ENCODE measurements at places on chromosomes 2 and 18.

GRCh38 chr2:173711816-173712215 lies 253.4 kb downstream of the SP3 start:
- no peak for DNase-seq

DNA sequence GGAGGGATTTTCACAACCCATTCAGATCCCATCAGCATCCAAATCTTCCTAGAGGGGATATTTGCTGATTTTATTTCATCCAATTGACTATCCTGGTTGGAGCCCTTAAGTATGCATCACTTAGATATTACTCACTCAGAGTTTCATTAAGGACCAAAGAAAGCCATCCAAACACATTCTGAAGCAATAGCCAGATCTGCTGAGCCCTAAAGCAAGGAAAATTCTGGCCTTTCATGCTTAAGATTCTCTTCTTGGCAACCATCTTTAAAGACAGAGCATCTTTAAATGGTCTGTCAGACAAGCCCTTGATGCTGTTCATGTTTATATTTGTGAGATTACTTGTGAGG lies 40.9 kb upstream of the C1D start:
- DNase-seq = no peak

DNA sequence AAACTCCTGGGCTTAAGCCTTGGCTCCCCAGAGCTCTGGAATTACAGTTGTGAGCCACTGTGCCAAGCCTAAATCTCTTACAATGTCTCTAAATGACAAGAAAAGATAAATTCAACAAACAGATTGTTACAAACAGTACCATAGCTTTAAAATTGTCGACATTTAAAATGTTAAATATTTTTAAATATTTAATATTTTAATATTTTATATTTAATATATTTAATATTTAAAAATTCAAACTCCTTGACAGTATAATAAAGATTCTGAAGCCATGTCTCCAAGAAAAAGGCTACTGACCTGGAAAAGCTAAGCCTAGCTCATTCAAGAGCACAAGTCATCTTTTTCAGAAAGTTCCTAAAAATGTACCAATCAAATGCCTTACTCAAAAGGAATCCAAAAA lies 75.3 kb downstream of the INPP5D start:
- no peak for DNase-seq

- no peak for DNase-seq
These were observed 27.3 kb upstream of the MLPH start for GRCh38 chr2:237459741-237460174.

DNA sequence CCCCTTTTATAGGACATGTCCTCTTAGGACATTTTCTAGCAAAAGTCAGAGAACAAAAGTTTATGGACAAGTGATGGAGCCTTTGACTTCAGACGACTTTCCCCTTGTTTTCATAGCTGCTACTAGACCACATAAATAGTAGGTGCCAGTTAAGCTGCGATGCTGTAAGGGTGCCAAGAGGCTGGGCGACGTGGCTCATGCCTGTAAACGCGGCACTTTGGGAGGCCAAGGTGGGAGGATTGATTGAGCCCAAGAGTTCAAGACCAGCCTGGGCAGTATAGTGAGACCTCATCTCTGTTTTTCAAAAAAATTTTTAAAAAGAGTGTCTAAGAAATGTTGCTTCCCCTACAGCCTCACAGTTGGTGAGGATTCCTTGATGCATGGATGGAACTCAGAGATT lies 2.2 kb upstream of the PLB1 start:
- DNase-seq = no peak

DNA sequence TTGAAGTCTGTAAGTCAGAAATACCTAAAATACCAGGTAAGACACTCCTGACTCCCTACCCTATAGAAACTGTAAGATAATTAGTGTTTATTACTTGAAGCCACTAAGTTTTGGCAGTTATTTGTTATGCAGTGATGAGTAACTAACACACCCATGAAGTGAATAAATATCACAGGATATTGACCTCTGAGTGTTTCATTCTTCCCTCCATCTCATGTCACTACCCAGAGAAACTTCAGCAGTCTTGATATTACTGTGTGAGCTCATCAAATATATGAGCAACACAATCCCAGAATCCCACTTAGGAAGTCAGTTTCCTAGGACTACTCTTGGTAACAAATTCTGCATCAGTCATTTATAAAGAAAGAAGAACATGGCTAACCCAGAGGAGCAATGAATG lies 529.7 kb downstream of the FBXO15 start:
- no peak for DNase-seq

GRCh38 chr2:231395188-231396057 lies at the start of gene B3GNT7:
B3GNT7 (plus strand) TSS chr2:231395710; CDS start chr2:231395804, 94 bp downstream.
- no peak for DNase-seq

DNA sequence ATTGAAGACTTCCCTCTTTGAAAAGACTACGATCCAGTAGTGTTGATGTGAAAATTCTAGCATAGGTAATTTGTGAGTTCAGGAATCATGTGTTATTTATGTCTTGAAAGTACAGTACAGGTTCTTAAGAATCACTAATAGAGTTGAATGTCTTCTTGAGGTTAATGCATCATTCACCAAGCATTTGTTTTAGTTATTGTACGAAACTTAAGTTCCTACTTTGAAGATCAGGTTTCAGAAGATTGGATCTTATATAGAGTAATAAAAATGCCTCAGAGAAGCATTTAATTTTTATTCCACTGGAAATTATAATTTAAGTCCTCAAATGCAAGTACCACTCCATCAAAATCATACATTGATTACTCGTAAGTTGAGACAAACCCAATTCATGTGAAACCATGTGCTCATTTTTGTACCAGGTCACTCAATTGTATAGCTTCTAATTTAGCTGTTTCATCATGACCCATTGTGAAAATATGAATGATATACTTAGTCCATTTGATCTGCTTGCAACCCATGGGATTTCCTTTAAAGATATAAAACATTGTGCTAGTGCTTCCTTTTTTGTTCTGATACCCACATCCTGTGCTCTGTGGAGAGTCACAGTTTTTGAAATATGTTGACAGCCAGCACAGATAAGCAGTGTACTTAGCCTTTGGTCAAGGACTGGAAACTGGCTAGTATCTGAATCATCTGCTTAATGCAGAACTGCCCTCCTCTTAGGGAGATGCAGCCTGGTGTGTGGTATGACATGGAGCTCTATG lies 22.5 kb upstream of the RAB27B start:
- no peak for DNase-seq

DNA sequence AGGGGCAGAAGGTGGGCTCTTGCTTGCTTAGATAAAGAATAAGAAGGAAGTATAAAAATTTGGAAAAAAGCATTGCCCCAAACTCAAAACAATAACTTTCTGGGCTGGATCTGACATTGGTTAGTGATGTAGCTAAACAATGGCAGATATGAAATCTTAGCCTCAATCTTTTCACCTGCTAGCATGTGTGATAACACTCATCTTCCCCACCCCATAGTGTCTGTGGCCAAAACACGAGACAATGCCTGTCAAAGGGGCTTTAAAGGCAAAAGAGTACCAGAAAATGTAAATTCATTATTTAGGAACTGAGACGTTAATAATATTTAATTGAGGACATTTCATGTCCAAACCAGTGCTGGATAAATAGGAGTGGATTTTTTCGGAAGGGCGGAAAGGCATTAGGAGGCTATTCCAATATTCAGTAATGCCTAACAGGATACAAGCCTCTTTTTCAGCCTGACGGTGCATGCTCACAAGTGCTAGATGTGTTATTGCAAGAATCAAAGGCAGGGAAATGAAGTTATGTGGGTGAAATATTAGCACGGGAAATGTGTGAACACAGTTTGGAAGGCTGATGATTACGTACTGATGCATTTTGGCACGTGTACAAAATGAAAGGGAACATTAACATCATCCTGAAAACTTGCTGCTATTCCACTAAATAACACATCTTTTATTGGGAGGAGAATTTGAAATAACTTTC lies 395.7 kb downstream of the GALR1 start:
- DNase-seq = no peak

GRCh38 chr2:78068808-78069207 lies 546.6 kb upstream of the LRRTM4 start:
- no peak for DNase-seq

DNA sequence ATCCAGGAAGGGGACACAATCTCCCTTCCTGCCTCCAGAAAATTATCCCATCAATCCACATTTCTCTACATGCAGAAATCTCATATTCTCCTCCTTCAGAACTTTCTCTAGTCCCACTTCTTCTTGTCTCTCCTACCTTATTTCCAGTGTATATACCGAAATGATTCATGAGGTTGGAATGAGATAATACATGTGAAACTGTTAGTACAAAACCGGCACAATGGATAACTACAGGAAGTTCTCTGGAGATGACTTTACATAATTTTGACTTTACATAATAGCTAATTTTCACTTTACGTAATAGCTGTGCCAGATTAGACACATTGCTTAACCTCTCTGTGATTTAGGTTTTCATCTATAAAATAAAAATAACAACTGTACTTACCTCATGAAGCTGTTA lies 801.3 kb downstream of the ERBB4 start:
- DNase-seq = no peak

- no peak for DNase-seq
These were observed 104.6 kb upstream of the CTDP1 start for GRCh38 chr18:79574938-79575525.

GRCh38 chr2:3248754-3249475 lies 128.7 kb downstream of the EIPR1 start:
- no peak for DNase-seq

DNA sequence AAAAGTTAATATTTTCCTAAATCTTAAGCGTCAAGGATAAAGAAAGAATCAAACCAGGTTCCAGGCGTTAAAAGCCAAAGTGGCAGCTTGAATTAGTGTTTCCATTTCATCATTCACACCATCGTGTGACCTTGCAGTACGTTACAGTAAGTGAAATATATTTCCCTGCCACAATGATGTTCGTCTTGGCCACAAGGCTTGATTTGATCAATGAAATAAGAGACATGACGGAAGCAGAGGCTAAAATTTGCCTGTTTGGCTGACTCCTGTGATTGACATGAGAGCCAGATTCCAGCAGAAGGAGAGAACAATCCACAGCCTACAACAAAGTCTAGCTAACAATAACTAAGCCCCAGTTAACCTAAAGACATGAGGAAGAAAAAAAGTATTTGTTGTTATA lies 62.0 kb downstream of the ASXL2 start:
- no peak for DNase-seq

- DNase-seq = no peak
These were observed 221.9 kb downstream of the PIEZO2 start for GRCh38 chr18:10927286-10927992.

DNA sequence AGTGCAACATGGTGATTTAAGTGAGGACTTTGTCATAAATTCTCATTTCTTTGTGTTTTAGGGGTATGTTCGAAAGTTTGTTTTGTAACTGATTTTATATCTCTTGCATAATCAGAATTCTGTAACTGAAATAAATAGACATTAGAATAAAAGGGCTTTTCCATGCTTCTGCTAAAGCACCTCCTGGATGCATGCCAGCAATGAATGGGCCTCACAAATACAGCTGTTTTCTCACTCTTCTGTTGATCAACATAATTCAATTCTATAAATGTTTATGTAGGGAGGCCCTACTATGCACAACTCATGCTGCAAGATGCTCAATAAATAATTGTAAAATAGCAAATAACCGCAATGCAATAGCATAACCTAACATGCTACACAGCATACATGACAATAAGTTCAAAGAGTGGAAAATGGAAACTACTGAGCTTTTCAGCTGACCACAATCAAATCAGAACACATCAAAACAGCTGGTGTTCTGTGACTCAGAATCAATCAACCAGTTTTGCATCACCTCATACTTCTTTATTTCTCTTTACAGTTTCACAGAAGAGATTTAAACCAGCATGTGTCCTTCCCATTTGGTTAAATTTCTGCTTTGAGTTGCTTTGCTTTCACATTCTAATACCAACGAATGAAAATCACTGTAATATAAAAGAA lies 11.0 kb downstream of the CDH7 start:
- DNase-seq = no peak

DNA sequence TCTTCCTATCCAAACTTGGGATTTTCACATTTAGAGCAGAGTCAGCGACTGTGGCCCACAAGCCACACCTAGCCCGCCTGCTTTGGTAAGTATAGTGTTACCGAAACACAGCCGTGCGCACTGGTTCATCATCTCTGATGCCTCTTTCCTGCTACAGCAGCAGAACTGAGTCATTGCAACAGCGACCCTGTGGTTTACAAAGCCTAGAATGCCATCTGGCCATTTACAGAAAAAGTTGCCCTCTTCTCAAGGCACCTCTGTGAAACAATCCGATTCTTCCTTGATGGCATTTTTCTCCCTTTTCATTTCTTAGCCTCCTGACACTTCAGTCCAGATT lies 10.7 kb upstream of the IAH1 start:
- DNase-seq = no peak

DNA sequence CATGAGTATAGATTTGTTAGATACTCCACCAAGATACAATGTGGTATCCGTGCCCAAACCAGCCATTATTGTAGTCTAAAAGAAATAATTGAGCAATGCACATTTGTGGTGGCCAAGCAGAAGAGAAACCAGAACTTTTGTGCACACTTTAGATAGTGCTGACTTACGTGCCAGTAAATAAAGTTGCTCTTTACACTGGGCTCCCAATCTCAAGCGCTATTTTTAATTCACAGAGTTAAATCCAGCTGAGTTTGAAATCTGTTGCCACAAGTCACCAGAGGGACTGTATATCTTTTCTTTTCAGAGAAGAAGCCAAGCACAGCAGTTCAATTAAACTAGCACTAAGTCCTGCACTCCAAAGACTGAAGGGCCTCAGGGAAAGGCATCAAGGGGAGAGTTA lies 680.4 kb downstream of the TDRD15 start:
- no peak for DNase-seq

GRCh38 chr2:164145093-164145987 lies 409.5 kb upstream of the FIGN start:
- no peak for DNase-seq

DNA sequence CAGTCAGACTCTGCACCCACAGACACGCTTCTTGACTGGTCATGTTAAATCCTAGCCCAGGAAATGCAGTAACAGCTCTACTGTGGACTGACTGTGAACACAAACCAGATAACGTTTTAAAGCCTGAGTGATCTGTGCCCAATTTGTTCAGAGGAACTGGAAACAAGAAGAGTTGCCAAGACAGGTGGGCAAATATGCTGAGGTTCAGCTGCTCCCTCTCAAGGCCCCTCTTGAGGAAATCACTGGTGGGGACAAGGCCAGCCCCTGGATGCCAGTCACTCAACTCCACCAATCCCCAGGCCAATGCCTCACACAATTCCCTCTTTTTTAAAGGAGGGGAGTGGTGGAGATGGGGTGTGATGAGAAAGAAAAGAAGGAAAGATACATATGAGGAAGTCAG lies 261.2 kb downstream of the ALK start:
- no peak for DNase-seq

- DNase-seq = no peak
These were observed 16.9 kb downstream of the C2orf74 start for GRCh38 chr2:61178603-61179545.

All from SK-N-MC (cell line).